ENCODE measurements at places on chromosomes 6 and 20.

- no peak for DNase-seq
Observed at GRCh38 chr6:124881898-124882578, 80.2 kb upstream of the RNF217 start.

GRCh38 chr6:163386329-163386908 is 28.1 kb upstream of the QKI start:
- no peak for DNase-seq

GRCh38 chr6:92559003-92559402 is 860.4 kb downstream of the EPHA7 start:
- DNase-seq, result no peak

DNA sequence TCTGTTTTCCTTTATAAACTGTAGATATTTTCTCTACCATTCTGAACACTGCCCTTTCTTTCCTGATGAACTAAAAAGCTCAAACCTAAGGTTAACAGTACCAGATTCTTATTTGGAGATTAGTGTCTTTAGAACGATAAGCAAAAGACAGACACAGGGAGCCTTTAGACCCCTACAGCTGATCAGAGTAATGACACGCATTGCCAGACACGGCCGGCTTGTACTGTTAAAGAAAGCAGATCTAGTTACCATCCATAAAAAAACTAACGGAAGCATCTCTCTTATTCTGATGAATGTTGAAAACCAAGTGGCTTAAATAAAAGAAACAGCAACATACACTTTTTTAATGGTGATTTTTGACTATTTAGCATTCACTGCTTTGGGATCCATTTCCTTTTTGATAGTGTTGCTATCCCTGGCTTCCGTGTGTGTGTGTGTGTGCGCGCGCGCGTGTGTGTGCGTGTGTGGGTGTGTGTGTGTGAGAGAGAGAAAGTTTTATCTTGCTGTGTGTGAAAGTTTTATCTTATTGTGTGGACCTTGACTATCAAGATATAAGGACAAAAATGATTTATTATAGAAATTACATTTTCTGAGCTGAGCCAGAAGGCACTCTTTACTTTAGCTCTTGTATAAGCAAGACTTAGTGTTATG is 95.6 kb upstream of the SLC35B3 start:
- DNase-seq, result no peak

GRCh38 chr6:32086661-32087573 is 22.2 kb downstream of the TNXB start:
- DNase-seq, result no peak

DNA sequence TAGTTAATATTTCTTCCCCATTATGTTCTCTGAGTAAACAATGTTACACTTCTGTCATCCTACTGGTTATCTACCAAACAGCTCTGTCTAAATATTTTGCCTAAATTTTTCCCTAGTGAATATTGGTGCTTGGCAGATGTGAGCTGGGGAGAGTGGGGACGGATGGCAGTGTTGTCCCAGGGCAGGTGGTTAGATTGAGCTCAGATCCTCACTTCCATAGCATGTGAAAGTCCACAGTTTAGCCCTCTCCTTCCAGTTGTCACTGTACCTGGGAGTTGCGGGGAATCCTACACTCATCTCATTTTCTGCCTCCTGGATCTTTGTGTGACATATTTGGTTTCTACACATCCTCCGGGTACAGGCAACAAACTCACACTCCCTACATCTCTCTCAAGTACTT is 484.9 kb downstream of the EPM2A start:
- DNase-seq, result no peak

DNA sequence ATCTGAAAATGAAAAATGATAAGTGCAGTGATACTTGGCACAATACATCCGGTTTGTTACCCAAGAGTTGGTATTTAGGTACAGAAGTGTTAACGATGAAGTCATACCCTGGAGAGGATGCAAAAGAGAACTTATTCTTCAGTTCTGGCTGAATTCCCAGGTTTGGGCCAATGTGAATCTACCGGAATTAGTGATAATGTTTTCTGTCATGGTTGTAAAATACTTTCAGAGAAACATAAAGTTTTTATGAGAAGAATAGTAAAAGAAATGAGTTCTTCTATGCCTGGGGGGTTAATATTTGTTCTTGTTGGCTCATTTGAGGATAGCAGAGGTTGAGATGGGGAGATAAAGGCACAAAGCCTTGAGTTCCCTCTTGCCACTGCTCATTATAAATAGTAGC is 509.9 kb upstream of the POU3F2 start:
- DNase-seq, result no peak

- DNase-seq, result no peak
Observed at GRCh38 chr6:1515280-1515679, 94.4 kb upstream of the FOXC1 start.

DNA sequence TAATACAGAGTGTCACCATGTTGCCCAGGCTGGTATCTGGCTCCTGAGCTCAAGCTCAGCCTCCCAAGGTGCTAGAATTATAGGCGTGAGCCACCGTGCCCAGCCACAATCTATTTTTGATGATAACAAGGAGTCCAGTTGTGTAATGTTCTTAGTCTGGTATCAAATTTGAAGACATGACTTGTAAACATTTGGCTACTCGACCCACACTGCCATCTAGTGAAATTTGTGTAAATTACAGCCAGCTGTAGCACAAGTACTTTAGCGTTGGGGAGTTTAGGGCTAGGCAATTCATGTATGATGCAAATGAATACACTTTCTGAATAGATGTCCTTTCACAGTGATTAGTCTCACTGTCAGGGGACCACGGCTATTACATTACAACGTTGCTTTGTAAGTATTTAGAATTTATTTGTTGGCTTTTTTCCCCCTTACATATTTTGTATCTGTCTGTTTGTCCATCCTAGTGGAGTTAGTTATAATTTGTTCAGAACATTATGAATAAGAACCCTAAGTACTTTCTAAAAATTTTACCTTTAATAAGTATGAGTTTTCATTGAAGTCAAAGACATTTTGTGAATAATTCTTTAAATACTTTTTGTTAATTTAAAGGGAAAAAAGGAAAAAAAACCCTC is 139.7 kb downstream of the PRDM13 start:
- DNase-seq, result peak; percentile 14

DNA sequence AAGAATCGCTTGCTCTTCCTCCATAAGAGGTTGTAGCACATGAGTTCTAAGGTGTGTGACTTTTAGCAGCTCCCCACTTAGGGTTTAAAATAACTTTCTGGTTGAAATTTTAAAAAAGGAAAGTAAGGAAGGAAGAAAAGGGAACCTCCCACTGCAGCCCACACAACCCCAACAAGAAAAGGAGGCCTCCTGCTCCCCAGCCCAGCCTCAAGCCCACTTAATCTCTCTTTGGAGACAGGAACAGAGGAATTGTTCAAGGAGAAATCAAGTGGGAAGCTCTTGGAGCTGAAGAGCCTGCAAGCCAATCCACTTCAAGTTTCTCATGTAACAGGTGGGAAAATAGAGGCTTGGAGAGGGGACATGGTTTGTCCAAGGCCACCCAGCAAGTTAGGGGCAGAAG is 39.1 kb upstream of the PREX1 start:
- no peak for DNase-seq

DNA sequence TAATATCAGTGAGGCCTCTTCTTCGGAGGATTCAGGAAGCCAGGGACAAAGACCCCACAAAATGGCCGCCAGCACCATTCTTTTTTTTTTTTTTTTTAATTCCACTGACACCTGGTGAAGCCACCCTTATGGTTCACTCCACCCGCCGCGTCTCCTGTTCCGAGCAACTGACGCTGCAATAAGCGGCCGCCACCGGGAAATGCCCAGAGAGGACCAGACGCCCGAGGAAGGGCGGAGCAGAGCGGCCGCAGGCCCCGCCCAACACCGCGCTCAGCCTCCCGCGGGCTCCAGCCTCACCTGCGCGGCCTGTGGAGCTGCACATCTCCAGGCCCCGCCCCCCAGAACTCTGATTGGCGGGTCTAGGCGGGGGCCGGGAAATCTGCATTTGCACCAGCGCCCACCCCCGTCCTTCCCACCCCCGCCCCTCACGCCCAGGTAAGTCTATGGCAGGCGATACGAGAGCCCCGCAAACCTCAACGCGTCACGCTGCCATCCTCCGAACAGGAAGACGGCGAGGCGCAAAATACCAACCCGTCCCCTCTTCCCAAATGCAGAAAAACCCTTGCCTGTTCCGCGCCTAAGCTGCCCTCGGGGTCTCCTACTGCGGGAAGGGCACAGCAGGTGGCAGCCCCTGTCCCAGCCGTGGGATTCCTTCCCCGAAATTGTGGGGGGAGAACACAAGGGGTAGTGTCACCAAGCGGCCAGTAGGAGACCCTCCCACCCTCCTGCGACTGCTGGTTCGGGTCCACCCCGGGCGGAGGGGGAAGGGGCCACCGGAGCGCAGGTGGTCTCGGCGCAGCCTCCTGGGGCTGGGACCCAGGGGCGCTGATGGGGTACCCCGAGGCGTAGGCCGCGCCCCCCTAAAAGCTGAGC is 960 bp downstream of the ATP9A start:
- no peak for DNase-seq

DNA sequence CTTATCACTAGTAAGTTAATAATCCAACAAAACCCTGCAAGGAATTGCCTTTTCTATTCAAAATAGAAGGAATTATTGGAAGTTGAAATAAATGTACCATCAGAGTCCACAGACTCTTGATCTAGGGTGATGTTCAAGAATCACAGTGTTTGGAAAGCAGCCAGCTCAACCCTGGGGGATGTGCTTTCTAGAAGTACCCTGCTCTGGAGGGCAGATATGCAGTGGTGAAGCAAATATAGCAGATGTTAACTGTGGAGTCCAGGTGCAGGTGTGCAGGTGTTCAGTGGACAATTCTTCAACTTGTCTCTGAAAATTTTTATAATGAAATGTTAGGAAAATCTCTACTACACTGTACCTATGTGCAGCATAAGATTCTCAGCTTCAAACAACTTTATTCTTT is 9.1 kb upstream of the INSM1 start:
- DNase-seq, result no peak

GRCh38 chr6:126444659-126445273 is 104.9 kb downstream of the CENPW start:
- no peak for DNase-seq

DNA sequence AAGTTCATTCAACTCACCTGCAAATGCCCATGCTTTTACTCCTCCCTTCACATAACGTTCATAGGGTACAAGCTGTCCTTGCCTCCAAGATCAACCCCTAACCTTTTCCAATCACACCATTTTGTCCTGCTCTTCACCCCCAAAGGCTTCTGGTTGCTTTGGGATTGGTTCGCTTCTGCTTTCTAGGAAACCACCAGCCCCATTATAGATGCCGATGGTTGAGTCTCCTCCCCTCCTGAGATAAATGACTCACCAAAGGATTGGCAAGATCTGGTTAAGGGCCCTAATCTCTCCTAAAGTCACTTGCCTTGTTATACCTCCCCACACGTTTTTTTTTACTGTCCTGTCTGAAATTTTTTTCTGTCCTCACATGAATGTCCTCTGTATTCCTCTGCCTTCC is 311.4 kb downstream of the HACE1 start:
- DNase-seq, result no peak

GRCh38 chr6:13432526-13433184 is 54.7 kb downstream of the GFOD1 start:
- no peak for DNase-seq

- DNase-seq, result no peak
Observed at GRCh38 chr6:28906669-28907068, 17.1 kb downstream of the TRIM27 start.

GRCh38 chr6:21883595-21884328 is 290.2 kb downstream of the SOX4 start:
- DNase-seq, result no peak

DNA sequence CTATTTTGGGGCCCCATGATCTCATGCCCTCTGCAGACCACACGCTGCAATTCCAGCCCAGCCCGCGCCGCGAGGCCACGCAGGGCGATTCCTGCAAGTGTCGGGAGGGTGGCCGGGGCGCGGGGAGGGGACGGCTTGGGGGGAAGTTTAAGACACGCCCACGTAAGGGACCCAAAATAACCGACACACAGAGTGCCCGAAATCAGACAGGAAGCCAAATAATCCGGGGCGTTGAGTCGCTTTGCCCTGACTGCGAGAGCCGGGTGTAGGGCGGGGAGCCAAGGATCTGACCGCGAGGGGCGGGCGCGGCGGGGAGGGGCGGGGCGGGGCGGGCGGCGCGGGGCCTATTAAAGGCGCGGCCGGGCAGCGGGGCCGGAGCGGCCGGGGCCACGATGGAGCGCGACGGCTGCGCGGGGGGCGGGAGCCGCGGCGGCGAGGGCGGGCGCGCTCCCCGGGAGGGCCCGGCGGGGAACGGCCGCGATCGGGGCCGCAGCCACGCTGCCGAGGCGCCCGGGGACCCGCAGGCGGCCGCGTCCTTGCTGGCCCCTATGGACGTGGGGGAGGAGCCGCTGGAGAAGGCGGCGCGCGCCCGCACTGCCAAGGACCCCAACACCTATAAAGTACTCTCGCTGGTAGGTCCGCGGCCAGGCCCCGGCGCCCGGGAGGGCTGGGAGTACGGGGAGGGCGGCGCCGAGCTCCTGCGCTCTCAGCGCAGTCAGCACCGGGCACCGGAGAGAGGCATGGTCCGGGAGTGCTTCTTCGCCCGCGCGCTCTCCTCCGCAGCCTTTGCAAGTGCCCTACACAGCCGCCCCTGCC is at the start of gene ENPP1:
Gene ENPP1, plus strand, starts transcription at position 377 of the 816 bp plus-strand sequence. Its CDS starts 16 bp downstream, at position 393.
- DNase-seq, result peak; percentile 22

DNA sequence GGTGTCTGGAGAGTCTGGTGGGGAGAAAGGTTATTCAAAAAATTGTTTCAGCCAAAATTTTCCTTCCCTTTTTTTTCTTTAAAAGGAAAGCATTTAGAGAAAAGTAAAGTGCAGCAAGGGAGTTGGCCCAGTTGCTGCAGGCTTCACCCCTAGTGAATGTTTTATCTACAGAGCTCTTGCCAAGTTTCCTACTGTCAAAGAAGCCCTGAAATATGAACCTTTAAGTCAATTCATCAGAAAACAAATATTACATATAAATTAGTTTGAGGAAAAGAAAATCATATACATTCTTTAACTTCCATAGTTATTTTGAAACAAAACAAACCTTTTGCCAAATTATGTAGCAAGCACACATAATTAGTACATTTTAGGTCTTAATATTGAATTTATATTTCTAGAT is 25.0 kb upstream of the HMGCLL1 start:
- DNase-seq, result no peak

DNA sequence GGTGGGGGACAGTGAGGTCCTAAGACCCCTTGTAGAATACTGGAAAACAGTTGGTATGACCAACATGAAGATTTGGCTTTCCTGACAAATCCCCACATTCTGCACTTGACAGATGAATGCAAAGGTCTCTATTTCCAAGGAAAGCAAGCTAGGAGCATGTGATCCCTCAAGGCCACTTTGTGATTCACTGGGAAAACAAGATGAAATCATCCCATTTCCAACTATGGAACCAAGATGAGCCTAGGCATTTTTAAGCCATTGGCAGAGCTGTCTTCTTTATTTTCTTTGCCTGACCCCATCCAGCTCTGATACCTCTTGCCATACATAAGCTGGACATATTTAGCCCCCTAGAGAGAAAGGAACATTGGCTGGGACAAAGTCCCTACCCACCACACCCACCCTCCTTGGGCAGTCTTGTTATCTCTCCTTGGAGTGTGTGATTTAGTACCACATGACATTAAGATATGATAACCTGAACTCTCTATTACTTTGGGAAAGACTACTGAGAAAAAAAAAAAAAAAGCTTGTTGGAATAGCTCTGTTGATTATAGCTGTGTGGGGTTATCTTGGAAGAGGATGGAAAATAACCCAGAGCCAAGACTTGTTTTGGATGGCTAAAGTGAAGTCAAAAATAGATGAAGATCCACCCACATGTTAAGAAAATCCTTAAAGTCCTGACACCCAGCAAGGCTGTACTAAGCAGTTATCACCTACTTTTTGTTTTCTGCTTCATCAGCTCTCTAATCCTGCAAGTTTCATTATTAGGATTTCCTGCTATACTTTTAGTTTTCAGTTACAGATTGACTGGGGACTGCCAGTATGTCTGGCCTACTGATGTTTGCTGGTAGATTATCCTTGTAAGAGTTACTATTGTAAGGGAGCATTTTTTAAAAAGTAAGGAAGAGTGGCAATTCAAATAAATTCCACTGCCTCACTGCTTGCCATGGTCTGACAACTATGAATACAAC is 90.1 kb upstream of the PREP start:
- no peak for DNase-seq
